ENCODE measurements at places on chromosomes 7 and 10. TPM values are rescaled to one million over a fixed set of nuclear protein-coding genes. Genes with fewer than 3 reads are reported as not detected.
A peak's percentile ranks its signal among the peaks of the same experiment; 100 is the strongest.

DNA sequence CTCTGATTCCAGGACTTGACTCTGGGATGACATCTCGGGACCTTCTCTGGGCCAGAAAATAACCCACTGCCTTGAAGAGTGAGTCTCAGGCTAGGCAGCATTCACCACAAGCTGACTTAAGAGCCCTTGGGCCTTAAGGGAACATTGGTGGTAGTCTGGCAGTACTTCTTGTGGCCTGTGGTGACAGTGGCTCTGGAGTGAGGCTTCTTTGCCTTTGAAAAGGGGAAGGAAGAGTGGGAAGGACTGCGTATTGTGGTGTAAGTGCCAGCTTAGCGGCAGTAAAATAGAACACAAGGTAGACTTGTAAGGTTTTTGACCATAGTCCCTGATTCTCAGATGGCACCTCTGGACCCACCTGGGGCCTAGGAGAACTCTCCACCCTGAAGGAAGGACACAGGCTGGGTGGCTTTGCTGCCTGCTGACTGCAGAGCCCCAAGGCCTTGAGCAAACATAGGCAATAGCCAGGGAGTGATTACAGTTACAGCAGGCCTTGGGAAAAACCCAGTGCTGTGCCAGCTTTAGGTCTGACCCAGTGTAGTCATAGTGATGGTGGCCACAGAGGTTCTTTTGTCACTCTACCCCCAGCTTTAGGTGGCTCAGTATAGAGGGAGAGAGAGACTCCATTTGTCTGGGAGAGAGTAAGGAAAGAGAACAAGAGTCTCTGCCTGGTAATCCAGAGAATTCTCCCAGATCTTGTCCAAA is 483.9 kb downstream of the SH2D4B start:
- no peak for DNase-seq

DNA sequence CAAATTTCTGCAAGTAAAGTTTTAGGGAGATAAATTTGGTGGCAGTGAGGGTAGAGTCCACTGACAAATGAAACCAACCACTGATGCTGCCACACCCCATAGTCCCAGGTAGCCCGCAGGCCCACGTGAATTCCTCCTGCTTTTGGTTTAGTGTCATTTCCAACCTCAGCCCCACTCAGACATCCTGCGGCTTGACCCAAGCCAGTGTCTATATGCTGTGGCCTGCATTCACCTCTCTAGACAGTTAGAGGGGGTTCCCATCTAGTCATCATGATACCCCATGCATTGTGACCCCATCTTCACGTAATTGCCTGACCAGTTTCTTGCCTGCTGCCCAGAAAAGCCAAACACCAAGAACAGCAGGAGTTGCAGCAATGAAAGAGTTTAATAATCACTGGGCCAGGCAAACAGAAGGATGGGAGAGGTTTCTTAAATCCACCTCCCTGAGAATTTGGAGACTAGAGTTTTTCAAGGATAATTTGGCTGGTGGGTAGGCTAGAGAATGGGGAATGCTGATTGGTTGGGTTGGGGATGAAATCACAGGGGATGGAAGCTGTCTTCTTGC is 332.0 kb upstream of the GALNT17 start:
- no peak for DNase-seq

- DNase-seq: peak; percentile 67
These were observed 16.9 kb downstream of the TCAF1 start for GRCh38 chr7:143884969-143885559.

DNA sequence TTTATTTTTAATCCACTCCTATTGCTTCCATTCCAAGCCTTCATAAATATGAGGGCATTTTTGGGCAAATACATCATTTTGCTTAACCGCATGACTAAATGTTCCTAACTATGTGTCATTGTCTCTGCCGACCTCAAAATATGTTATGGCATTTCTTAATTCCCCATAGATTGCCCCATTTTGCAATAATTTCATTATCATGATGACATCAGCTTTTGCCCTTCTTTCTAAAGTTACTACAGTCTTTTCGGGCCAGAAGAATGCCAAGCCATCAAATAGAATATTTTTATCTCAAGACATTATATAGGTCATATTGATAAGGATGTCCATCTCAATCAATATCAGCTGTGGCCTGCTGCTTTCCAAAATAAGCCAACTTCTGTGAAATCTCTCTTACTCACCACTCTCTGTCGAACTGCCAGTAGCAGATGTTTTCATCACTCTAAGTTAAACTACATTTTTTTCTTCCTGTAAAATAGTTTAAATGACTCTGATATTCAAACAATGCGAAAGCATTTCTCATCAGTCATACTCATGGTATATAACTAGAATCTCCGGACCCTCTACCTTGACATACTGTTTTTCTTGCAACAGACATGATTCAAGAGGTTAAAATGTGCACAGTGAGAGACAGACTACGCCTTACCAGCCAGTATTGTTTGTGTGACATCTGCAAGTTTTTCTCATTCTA is 1254.6 kb upstream of the CELF2 start:
- DNase-seq: no peak

DNA sequence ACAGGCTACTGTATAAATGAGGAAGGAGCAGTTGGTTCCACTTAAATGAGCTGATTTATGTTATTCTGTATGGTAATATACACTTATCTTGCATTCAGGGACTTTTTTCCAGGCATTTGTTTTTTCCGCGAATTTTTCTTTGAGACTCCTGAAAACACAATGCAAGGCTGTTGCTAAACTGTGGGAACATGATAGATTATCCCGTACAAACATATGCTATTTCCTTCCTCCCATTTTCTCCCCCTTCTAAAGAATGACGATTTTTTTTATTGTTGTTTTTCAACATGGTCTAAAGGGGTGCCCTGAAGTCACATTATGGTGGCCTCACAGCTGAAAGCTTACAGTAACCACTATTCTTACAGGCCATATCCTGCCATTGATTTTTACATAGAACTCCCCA is 523.9 kb upstream of the NRP1 start:
- no peak for DNase-seq

- DNase-seq: no peak
These were observed 85.5 kb downstream of the WIPF3 start for GRCh38 chr7:29891766-29892165.

DNA sequence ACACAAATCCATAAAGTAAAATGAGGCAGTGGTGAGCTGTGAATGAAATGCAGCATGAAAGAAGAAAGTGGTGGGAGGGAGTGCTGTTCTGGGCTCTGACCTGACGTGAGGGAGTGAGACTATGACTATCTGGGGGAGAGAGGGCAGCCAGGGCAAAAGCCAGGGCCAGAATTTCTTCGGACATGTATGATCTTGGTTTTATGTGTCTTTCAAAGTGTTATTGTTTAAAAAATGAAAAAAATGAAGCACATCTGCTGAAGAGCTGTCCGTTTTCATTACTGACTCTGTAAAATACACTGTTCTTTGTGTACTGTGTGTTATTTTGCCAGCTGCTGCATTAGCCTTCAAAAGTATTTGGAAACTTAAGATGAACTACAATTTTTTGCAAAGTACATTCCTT is 70.2 kb upstream of the KLF14 start:
- no peak for DNase-seq

DNA sequence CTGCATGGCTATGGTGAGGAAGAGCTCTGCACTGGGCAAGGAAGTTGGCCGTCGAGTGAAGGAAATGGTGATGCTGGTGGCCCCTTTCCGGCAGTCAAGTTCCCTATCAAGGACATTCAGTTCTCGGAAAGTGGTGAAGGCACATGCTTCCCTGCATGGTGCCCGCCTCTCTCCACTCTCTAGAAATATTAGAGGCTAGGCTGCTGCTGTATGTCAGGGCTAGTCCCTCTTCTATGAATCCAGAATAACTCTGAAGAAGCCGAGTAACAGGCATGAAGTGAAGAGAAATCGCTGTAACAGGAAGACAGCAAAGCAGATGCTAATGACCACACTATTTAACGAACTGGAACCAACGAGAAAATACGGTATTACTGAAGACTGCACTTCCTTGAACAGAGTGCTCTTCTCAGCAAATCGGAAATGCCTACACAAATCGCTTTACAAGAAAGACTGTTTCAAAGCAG is 5.4 kb downstream of the IDI1 start:
- DNase-seq: peak; percentile 48

DNA sequence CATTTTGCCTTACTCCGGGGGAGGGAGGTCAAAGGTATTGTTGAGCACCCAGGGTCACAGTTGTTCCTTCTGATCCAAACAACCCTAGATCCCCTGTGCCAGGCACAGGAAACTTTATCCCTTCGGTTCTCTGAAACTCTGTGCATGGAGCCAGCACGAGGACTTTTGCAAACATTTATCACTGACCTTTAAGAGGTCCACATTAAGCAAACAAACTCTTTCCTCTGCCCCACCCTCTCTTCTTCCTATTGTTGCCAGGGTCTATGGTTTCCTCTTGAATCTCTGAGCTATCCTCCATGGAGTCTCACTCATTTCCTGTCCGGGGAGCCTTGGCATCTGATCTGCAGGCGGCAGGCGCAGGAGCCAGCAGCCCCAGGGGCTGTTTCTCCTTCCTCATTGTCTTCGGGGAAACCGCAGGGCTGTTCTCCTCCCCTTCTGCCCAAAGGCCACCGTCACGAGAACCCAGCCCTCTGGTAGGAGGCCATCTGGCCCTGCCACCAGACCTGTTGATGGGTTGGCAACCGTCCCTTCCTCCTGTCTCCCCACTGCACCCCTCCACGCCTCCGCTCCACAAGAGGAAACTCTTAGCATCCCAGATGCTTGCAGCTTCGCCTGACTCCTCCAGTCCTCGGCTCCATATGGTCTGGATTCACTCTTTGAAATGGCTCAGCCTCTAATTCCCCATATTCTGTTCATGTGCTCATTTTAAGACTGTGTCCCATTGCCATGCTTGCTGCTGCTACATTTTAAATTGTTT is 327.3 kb upstream of the NRP1 start:
- peak; percentile 78 for DNase-seq

DNA sequence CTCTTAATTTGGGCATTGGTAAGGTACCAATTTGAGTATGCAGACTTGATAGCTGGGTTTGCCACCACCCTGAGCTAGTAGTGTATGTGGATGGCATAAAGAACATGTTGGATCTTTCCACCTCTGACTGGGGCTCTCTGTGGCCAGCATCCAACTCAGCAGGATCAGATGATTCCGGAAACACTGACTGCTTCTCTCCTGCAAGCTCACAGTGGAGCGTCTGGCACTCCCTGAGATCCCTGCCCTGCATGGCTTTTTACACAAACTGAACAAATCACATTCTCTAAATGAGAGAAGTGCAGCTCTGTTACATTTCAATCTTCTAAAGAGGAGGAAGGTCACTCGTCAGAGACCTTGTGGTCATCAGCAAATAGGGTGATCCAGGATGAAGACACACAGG is 1057.5 kb downstream of the NRG3 start:
- DNase-seq: no peak

DNA sequence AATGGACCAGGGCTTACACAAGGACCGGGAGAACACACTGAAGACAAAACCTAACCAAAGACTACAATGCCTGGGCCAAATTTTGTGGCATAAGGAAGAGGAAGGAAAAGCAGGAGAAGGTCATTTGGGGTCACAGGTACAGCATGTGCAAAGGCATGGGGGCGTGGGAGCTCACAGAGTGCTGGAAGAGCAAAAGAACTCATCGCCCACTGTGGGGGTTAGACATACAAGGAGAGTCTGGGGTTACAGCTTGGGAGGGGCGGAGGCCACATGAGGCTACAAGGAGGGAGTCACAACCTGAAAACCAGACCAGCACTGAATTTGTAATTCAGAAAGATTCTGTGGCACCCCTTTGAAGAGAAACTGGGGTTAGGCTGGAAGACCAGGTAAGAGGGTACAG is 9.7 kb downstream of the PUS7 start:
- no peak for DNase-seq

- DNase-seq: no peak
These were observed 2.4 kb downstream of the NYAP1 start for GRCh38 chr7:100486111-100486636.

GRCh38 chr7:40468891-40469864 is 334.4 kb downstream of the SUGCT start:
- no peak for DNase-seq

- no peak for DNase-seq
These were observed 2.7 kb upstream of the FRAT2 start for GRCh38 chr10:97336942-97337831.

PKD2L1 gene
- 0.44 TPM for total RNA-seq

PPP1R3C gene
- 173 TPM for total RNA-seq

SHOC2 gene
- total RNA-seq: 43.0 TPM

LRGUK gene
- total RNA-seq: 0.12 TPM

HUS1 gene
- total RNA-seq: 27.2 TPM

BTBD16 gene
- total RNA-seq: not detected

TYW1 gene
- total RNA-seq: 13.3 TPM

PLCE1 gene
- total RNA-seq: 15.2 TPM
